ENCODE measurements at places on chromosomes 16 and 17. TPM values are rescaled to one million over a fixed set of nuclear protein-coding genes. Genes with fewer than 3 reads are reported as not detected.

The NPIPB12 gene
- 12.1 TPM for total RNA-seq

The ACSM2A gene
- total RNA-seq = not detected

The SARM1 gene
- total RNA-seq = 7.8 TPM

The SMARCD2 gene
- 50.1 TPM for total RNA-seq

The HLF gene
- total RNA-seq = 4.4 TPM

The TRIM25 gene
- total RNA-seq = 26.1 TPM

The ADGRG1 gene
- total RNA-seq = 1.6 TPM

The CD300E gene
- not detected for total RNA-seq

The SLFN12 gene
- 58.1 TPM for total RNA-seq

The NQO1 gene
- 302 TPM for total RNA-seq

The GDPD3 gene
- 1.5 TPM for total RNA-seq

All from fibroblast of the aortic adventitia (primary cell).